Anterior cingulate cortex (tissue), 58 donors: ENCODE measurements at places on chromosomes 12 and 14.

DNA sequence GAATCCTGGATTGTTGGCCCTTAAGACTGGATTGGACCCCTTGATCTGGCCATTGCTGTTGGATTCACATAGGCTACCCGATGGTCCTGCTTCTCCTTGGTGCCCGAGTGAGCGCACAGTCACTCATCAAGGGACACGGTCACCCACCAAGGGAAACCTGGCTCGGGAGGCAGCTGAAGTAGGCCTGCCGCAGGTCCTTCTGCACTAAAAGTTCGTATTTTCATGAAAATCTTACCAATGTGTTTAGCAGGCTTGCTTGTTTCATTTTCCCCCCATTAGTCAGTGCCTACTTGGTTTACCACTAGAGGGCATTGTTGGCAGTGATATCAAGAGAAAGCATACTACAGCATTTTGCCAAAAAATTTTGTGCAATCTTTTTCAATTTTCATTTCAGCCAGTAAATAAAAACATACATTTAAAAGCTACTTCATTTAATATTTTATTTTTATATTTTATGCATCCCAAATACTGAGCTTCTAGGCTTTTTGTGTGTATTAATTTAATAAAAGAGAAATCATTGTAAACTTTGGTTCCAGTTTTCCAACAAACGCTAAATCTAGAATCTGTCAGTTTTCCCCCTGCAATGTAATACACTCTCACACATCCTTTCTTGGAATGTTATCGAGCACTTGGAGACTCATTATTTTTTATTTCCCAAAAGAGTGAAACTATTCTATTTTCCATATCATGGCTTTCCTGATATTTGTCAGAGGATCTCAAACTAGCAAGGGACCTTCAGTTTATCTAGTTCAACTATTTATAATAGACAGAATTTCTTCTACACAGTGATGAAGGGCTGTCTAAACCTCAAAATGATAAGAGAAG, 116.7 kb downstream of the LMNTD1 start:
- no peak for DNase-seq

DNA sequence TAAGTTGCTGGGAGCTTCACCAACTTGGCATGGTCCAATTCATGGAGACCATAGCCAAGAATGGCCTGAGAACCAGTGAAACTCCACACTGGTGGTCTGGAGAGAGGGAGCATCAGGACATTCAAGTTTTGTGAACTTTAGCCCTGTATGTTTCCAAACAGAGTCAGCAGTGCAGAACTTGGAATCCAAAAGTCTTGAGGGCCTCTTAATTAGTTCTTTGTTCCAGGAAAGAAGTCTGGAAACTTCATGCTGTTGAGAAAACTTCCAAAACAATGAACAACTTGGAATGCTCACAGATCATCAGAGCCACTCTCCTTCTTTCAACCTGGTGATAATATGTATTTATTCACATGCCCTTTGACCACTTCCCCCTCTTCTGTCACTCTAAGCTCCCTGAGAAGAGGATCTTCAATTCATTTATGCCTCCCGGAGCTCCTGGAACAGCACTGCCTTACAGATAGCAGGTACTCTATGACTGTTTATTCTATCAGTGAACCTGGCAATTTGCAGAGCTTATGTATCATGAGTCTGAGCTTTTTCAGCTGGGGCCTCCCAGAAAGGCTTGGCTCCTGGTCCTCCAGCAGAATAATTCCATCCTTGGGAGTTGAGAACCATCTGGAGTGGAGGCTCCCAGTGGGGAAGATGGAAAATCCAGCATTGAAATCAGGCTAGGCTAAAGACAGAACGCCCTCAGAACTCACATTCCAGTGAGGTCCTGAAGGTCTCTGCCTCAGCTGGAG, 191.4 kb downstream of the KTN1 start:
- no peak for DNase-seq

DNA sequence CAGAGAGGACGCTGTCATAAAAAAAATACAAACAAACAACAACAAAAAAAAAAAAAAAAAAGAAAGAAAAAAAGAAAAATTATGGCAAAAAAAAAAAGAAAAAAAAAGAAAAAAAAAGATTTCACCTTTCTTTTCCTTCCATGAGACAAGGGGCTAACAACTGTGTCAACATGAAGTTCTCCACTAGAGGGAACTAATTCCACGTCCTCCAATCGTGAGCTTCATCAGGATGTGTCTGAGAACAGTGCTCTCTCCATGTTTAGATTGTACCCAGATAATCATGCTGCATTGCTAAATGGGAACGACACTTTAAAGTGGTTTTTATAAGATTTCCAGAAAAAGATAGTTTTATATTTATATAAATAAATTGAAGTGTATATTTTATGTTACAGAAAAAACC, 96.2 kb upstream of the PTPRB start:
- no peak for DNase-seq

GRCh38 chr14:66498311-66498710, 9.6 kb upstream of the GPHN start:
- DNase-seq = no peak

- DNase-seq = no peak
These were observed 10.4 kb downstream of the PNN start for GRCh38 chr14:39185256-39186049.
